ENCODE measurements at places on chromosomes 1 and 21. TPM values are rescaled to one million over a fixed set of nuclear protein-coding genes. Genes with fewer than 3 reads are reported as not detected.

The HSD3B2 gene
- total RNA-seq, result not detected

The PTAFR gene
- 31.6 TPM for total RNA-seq

DNA sequence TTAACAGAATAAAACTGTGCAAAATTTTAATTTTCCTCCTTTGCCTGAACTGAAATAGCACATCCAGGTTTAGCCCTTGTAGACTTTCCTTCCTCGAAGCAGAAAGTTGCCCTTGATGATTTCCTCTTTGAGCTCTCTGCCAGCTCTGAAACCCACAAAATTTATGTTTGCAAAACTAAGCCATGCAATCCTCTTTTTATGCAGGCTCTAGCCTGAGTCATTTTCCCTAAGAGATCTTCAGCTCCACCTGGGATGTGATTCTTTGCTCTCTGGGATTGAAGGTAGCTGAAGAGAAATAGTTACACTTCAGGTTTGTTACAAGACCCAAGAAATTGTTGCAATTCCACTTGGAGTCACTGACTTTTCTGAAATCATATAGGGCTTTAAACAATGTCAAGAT, 1.4 kb upstream of the F3 start:
- no peaks in the 10 kb centered on the region for H3K36me3 ChIP-seq
- H3K27ac ChIP-seq, result peak overlapping the region; percentile 91
- H3K27me3 ChIP-seq, result no peaks in the 10 kb centered on the region
- peaks cover 32% of the 10 kb centered on the region for H3K4me1 ChIP-seq
- DNase-seq, result no peak

- H3K27ac ChIP-seq, result peak overlapping the region; percentile 49
- no peak overlapping the region for H3K4me3 ChIP-seq
- H3K4me1 ChIP-seq, result peaks cover 5% of the 10 kb centered on the region
Observed at GRCh38 chr1:115545791-115546733, 95.7 kb upstream of the VANGL1 start.

GRCh38 chr1:217861658-217862057, 230.5 kb downstream of the SPATA17 start:
- H3K27me3 ChIP-seq, result no peaks in the 10 kb centered on the region
- H3K4me3 ChIP-seq, result no peak overlapping the region
- DNase-seq, result no peak
- H3K27ac ChIP-seq, result no peak overlapping the region
- H3K36me3 ChIP-seq, result no peaks in the 10 kb centered on the region
- H3K4me1 ChIP-seq, result no peaks in the 10 kb centered on the region

DNA sequence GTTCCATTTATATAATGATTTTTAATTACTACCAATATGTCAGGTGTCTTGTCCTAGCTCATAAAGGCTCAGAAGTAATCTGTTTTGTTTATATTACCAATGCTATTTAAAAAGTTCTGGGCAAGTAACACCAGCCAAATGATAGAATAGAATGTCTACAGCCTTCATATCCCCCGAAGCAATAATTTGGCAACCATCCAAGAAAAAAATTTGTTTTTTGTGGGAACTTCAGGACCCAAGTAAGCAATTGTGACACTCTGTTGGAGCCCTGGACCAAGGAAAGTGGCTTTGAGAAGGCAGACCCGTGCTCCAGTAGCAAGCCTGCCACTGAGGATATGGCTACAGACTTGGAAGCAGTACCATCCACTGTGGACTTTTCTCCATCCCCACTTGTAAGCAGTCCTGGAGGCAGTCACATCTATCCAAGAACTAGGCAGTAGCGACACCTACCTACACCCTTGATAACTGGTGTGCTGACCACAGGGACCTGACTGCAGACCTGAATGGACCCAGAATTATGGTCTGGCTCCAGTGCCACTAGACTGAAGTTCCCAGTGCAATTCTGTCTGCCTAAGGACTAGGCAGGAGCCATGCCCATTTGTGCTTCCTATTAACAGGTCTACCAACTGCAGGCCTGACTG, 870.7 kb upstream of the ADGRL2 start:
- H3K27ac ChIP-seq, result no peak overlapping the region
- H3K36me3 ChIP-seq, result no peaks in the 10 kb centered on the region
- no peak for DNase-seq

All from upper lobe of right lung (tissue), 1 donor.